Stimulated activated CD4-positive, alpha-beta T cell treated with anti-CD3 and anti-CD28 coated beads, Interleukin-15, amount 100 ng/mL, for 1 hour (primary cell): ENCODE measurements at places on chromosomes 2 and 18.

GRCh38 chr2:943821-944220 lies 6.8 kb upstream of the SNTG2 start:
- no peak for DNase-seq

DNA sequence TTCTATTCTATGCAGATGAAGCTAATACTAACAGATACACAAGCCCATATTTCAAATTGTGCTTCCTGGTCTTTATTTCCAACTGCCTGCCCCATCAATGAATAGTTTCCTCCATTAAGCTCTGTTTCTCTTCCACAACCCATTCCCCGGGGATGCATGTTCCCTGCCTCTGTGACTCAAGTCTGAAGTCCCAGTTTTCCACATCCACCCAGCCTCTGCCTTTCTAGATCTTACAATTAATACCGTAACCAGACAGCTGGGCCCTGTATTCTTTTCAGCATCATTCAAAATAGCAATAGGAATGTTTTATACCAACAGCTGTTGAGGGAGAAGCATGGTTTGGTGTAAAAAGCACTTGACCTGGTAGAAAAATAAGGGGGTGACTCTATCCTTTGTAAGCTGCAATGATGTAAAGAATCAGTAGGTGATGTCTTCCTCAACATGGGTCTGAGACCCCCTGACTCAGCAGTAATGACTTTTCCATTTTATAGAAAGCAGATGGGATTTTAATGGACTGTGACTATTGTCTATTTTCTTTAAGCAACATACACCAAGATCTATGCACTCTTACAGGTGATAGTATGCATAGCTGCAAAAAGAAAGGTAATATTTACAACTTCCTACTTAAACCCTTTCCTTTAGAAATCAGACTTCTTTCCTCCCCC lies 46.1 kb upstream of the DAPL1 start:
- no peak for DNase-seq

DNA sequence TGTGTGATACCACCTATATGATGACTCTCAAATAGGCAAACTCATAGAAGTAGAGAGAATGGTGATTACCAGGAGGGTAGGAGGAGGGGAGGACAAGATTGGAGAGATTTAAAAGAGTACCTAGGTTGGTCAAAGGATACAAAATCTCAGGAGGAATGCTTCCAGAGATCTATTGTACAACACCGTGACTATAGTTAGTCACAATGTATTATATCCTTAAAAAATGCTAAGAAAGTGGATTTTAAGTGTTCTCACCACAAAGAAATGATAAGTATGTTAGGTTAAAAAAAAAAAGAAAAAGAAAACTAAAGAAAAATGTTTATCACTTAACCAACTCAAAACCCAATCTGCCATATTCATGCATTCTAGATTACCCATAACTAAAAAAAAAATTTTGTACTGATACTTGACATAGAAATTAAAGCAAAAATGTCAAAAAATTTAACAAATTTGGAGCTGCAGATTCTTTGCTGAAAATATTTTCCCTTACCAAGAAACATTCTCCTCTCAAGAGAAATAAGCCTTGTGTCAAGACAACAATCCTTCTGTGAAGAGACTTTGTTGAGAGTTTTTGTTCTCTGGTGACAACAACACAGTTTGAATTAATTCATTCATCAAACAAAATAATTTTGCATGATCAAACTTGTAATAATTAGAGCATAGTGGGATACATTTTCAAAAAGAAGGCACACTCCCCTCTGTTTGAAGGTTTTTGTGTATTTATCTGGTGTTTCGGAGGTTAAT lies 213.1 kb downstream of the DNER start:
- DNase-seq = no peak

DNA sequence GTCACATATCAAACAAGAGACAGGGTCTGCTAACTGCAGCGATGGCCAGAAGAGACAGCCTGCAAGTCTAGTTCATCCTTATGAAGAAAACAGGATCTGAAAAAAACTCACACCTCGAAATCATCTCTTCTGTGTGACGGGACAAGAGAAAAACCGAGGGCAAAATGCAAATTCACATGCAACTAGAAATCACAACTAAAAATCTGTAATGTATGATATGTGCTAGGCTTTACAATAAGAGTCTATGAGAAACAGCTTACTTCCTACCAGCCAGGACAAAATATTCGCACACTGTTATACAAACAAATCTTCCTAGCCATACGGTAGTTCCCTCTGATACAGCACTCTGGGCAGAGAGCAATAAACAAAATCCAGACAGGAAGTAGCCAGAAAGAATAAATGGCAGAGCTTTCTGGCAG lies 48.8 kb downstream of the ANKRD44 start:
- DNase-seq = no peak

- DNase-seq = no peak
Measured at GRCh38 chr2:209499069-209499468, 75.2 kb downstream of the MAP2 start.

DNA sequence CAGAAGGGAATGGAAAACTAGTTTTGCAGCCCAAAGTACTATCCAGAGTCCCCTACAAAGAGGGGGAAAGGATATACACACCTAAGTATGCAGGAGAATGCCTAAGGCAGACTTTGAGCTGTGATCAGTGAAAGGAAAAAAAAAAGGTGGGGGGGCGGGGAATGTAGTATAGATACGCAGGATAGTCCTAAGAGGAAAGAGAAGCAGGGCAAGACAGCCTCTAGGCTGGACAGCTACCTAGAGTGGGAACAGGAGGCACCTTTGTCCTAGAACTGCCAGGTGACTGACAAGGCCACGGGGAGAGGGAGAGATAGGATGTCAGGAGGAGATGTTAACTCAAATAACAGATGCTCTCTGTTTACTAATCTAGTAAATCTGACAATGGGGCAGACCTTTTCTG lies 6.0 kb downstream of the REEP1 start:
- no peak for DNase-seq

- DNase-seq = no peak
Measured at GRCh38 chr18:5729983-5730699, 165.2 kb downstream of the TMEM200C start.

GRCh38 chr2:222982010-222982908 lies 69.7 kb upstream of the KCNE4 start:
- DNase-seq = no peak

- DNase-seq = no peak
Measured at GRCh38 chr2:62178741-62179271, 17.1 kb upstream of the B3GNT2 start.

DNA sequence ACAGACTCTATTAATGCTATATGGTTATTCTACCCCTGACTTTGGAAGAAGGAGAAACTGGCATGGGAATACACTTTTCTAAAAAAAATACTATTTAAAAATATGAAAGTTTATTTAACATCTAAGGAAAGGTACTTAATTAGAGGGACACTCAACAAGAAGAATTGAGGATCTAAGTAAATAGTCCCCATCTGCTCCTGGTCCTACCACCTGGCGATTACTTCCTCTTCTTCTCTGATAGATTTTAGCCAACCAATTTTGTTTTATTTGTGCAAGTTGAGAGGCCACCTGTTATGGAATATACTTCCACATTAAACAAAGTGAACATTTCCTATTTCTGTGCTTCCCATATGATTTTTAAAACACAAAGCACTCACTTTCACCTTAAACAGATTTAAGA lies 111.7 kb downstream of the BCL2 start:
- no peak for DNase-seq

DNA sequence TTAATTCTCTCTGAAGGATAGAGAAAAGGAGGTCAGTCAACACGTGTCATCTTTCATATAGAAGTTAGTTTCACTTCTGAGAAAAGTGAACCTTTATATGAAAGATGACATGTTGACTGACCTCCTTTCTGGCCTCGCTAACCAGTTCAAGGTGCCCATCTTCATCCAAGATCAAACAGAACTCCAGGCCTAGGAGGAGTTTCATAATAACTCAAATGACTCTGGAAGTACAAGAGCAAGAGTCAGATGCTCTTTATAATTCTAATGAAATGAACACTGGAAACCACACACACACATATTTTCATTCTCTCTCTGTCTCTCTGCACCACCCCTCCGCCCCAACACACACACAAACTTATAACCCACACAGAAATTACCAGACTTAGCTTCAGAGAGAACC lies 16.3 kb downstream of the ANKRD44 start:
- no peak for DNase-seq

DNA sequence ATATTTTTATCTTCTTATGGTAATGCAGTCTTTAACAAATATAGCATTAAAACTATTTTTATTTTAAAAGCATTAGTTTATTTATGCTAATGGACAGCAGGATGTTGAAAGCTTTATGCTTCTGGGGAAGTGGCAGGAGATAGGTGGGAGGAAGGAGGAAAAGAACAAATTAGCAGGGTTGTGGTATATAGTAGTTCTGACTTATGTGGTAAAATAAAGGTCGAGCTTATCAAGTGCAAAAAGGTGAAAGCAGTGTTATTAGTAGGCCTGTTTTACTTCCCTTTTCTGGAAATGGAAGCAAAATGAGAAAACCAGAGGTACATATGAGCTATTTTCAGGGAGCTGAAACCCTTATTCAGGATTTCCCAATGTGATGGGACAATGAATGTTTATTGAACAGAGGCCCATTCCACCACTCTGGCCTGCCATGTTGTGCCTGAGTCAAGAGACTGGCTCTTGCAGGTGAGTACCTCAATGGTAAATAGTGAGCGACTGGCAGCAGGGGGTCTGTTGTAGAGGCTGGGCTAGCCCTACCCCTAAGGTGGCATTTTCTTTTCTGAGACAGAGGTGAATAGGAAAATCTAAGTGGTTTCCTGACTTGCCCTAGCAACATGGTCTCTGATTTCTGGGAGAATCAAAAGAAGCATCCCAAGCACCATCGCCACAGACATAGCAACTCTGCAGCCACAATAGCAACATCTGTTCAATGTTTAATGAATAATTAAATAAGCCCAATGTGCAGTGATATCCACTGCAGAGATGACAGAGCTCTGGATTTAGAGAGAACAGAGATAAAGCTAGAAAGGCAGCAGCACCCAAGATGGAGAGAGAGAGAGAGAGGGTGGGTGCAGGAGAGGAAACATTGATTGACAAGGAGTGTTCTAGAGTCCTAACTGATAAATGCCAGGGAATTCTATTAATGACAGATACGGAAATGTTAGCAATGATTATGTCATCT lies 119.7 kb downstream of the UPP2 start:
- no peak for DNase-seq

GRCh38 chr2:150255528-150255927 lies 231.9 kb downstream of the RND3 start:
- DNase-seq = no peak

GRCh38 chr2:86072271-86072858 lies 33.3 kb downstream of the POLR1A start:
- DNase-seq = no peak

DNA sequence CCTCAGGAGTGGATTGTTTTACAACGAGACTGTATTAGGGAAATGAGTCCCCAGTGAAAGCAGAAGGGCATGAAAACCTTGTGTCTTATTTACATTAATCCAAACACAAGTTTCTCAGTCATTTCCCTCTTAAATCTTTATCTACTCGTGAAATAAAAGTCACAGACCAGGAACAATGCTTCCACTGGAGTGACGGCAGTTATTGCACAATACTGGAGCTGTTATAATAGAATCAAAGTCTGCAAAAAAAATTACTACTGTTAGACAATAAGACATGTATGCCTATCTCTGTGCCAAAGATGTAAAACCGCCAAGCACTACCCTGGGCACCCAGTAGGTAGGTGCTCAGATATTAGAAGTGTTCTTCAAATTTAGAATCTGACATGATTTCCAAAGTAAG lies 375.5 kb downstream of the ZNF521 start:
- no peak for DNase-seq

DNA sequence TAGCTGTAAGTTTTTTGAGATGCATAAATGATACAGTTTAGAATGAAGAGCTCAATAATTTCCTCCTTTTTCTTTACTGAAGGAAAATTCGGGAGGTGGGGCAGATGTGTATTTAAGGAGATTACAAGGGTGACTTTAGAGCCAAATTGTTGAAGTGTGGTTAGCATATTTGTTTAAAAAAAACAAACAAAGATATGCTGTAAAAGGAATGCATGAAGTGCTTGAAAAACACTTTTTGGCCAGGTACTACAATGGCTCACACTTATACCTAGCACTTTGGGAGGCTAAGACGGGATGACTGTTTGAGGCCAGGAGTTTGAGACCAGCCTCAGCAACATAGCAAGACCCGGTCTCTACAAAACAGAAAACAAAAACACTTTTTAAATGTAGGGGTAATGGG lies 38.4 kb downstream of the CD302 start:
- no peak for DNase-seq

GRCh38 chr2:196399722-196400691 lies 228.6 kb upstream of the STK17B start:
- no peak for DNase-seq

GRCh38 chr2:99891428-99891780 lies 251.0 kb downstream of the AFF3 start:
- DNase-seq = no peak

GRCh38 chr2:2271469-2271941 lies 59.6 kb downstream of the MYT1L start:
- no peak for DNase-seq

DNA sequence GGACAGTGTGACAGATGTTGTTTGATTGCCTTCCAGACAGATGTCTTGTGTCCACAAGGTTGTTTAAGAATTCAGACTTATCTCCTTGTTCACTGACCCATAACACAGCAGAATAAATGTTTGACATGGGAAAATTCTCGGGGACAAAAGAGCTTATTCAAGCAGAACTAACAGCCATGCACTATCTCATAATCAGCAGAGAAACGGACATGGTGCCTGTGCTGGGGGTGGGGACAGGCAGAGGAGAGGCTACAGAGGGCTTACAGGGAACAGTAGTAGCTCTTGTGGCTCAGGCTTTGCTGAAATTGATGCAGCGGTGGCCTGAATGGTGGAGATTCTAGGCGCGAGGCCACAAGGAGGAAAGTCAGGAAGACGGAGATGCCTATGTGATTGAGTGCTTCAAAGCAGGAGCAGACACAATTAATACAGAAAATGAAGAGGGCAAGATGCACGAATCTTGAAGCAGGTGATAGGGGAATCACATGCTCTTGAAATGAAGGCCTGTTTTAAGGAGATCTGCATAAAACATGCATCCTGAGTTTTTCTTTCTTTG lies 62.0 kb upstream of the CAB39 start:
- DNase-seq = no peak

GRCh38 chr2:127951026-127951425 lies 65.3 kb upstream of the AMMECR1L start:
- no peak for DNase-seq

DNA sequence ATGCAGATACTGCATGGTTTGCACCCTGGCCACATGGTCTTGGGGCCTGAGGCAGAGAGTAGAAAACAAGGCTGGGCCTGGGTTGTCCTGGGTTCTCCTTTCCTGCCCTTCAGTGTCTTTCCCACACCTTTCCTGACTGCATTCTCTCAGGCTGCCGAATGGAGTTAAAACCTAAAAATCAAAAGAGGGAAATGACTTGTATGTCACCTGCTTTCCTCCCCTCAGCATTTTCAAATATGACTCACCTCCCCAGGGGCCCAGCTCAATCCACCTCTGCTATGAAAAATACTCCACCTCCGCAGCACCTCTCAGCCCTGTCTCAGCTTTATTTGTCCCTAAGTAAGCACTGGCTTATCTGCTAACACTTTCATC lies 457.8 kb upstream of the MEX3C start:
- DNase-seq = no peak

- DNase-seq = no peak
Measured at GRCh38 chr2:215787025-215787424, 226.3 kb downstream of the MREG start.
